ENCODE measurements at places on chromosomes 5 and 9.

GRCh38 chr9:75033791-75034473, 5.8 kb upstream of the CARNMT1 start:
- DNase-seq = no peak

GRCh38 chr5:54063817-54064216, 246.6 kb downstream of the ARL15 start:
- no peak for DNase-seq

DNA sequence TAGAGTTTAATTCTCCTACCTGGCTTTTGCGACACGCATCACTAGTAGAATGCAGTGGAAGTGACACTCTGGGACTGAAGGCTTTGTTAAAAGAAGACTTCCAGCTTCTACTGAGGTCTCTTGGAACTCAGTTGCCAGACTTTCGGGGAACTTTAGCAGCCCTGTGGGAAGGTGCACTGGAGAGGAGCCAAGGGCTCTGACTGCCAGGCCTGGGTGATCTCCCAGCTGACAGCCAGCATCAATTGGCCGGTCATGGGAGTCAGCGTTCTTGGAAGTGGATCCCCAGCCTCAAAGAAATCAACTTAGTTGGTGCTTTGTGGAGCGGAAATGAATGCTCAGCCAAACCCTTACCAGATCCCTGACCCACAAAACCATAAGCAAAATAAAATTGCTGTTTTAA, 87.1 kb downstream of the OSTF1 start:
- DNase-seq = no peak

DNA sequence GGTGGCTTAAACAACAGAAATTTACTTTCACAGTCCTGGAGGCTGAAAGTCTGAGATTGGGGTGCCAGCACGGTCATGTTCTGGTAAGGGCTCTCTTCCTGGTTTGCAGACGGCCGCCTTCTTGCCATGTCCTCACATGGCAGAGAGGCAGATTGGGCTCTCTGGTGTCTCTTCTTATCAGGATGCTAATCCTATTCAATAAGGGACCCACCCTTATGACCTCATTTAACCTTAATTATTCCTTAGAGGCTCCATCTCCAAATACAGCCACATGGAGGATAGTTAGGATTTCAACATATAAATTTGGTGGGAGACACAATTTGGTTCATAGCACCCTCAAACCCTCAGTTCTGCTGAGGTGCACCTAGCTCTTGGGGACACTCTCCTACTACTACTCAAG, 180.4 kb downstream of the DAB2IP start:
- DNase-seq = no peak

DNA sequence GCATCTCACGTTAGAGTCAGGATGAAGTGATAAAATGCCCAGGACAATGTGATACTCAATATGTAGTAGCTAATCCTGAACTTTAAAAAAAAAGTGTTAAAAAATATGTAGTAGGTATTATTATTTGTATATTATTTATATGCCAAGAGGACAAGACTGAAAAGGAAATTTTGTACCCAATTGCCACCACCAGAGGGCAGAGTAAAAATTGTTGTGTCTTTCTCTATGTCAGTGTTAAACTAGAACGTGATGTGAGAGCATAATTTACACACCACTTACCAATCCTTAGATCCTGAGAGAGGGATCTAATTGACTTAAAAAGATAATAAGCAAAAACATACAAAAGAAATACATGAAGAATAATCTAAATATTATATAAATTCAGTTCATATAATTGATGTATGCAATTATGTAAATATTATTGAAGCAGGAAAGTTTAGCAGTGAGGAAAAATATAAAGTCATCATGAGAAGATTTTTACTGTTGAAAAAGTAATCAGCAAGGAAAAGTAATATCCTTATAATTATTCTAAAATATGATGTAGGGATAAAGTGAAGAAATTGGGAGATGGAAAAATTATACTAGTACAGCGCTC, 288.9 kb downstream of the RAB3C start:
- peak; percentile 38 for DNase-seq

DNA sequence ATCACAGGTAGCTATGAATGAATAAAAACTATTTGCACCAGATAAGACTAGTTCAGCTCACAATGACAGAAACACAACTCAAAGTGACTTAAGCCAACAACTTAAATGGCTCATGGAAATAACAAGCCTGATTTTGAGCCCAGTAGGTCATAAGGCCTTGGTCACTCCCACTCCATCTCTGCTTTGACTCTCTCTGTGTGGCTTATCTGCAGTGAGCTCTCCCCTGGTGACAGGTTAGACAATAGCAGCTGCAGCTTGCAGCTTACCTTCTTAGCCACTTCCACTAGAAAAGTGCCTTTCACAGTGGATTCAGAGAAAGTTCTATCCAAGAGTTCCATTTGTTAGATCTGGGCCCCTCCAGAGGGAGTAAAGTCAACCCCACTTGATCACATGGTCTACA, 315.7 kb downstream of the RAB3C start:
- DNase-seq = no peak

DNA sequence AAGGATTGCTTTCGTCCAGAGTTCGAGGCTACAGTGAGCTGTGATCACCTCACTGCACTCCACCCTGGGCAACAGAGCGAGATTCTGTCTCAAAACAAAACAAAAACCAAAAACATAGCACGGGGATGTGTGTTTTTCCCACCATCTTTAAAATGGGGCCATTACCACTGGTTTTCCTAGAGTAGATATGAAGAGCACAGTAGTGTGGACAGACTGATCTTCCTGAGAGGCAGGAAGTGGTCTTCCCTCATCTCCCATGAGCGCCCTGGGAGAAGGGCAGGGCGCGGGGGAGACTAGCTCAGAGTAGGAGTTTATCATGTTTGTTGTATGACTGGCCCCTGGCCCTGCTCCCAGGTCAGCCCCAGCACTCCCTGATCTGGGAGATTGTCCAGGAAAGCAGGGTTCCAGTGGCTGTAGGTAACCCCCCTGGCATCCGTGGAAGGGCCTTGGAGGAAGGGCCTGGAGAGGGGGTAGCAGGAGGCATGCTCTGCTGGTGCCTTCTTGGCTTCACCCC, 2.3 kb downstream of the SUSD3 start:
- DNase-seq = no peak

GRCh38 chr5:83802686-83803085, 82.0 kb upstream of the HAPLN1 start:
- DNase-seq = no peak

GRCh38 chr5:1507961-1508658, 15.7 kb downstream of the LPCAT1 start:
- DNase-seq = no peak

GRCh38 chr9:121876255-121876654, 216.9 kb downstream of the TTLL11 start:
- DNase-seq = no peak

- peak; percentile 50 for DNase-seq
Observed at GRCh38 chr9:69171049-69171448, 3.0 kb upstream of the TJP2 start.

GRCh38 chr9:94928691-94929368, 202.3 kb downstream of the AOPEP start:
- DNase-seq = no peak

DNA sequence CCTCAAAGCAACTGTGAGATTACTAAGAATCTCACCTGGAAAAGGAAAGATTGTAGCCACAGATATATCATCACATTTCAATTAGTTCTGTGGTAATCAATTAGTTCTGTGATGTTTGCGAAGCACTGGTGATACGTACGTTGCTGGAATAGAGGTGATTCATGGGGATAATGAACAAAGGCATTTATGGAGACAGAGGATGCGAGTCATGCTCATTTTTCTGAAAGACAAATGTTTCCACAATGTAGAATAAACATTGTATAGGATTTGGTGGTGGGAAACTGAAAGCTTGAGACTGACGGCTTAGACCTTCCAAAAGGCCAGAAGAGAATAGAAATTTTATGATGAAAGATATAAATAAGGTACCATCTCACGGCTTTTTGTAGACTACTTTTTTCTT, 507.3 kb upstream of the TYRP1 start:
- no peak for DNase-seq

DNA sequence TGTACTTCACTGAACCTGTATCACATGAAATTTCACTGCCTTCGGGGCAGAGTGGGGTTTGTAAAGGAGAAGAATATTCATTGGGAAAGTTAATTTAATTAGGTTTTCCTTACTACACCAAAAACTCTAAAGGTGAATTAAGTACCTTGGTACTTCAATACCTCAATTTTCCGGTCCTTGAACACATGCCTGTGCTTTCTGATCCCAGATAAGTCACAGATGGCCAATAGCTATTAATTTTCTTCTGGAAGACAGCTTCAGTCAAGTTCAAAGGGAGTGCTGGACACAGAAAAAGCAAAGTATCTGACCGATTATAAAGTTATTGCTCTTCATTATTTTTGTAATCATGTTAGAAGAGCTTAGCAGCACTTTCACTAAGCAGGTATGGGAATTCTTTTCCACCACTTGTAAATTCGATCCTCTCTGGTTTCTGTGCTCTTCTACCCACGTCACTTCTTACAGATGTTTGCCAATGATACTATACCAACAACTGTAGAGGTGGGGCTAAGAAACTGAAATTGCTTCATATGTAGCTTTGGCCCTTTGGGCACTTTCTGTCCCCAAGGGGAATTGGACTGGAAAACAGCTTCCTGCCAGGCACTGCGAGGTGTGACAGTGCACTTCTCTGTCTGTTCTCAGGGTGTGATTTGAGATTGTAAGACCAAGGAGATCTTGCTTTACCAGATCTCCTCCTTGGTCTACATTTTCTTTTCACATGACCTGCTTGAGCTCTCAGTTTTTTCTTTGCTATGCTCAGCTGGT, 164.0 kb downstream of the CCDC192 start:
- DNase-seq = no peak

DNA sequence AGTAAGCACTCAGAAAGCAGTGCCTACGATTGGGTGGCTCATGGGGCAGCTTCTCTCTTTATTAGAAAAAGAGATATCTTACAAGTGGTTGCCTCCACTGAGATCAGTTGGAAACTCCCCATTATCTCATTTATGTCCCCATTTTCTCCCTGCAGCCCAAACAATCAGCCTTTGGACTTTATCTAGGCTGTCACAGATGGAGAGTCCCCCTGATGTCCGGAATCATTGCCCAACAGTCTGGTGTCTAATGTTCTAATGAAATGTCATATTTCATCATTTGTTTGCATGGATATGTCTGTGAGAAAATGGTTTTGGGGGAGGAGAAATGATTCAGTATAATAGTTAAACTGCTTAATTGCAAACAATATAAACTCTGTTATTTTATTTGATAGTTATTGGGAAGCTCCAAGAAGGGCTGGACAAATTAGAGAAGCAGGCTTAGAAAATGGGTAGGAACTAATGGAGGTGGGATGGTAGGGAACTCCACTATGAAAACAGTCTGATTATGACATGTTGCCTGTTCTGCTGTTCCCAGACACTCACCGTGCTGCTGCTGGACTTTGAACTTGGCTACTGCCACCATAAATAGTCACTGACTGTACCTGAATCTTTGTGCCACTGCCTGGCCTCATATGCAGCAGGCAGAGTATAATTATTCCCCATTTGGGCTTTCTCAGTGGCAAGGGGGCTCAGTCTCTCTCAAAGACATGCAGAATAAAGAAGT, 38.3 kb upstream of the SMAD5 start:
- peak; percentile 61 for DNase-seq

DNA sequence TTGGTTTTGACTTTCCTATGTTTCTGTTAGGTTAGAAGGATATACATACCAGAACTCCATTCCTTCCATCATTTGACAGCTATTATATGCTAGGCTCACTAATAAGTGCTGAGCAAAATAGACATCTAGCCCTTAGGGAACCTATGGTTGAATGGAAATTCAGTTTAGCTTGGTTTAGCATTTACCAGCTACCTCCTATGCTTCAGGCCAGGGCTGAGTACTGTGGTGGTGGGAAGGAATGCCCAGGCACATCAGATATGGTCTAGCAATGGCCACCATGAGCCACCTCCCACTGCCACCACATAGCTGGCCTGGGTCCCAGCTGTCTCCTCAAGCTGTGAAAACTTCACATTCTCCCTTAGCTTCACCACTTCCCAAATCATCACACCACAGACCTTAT, 89.4 kb downstream of the SPOCK1 start:
- no peak for DNase-seq

DNA sequence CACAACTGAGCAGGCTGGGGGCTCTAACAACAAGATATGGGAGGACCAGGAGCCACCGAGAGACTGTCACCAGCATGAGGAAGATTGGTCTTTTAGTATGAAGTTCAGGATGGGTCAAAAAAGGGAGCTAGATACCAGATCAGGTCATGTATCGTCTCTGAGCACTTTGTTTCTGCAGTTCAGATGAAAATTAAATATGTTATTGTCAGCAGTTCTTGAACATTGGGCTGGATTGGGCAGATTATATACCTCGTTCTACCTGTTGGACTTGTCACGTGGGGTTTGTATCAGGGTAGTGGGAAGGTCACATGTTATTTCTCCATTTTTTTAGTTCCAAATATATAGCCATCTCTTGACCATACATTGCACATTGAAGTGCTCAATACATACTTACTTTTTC, 47.3 kb downstream of the RCL1 start:
- DNase-seq = no peak

DNA sequence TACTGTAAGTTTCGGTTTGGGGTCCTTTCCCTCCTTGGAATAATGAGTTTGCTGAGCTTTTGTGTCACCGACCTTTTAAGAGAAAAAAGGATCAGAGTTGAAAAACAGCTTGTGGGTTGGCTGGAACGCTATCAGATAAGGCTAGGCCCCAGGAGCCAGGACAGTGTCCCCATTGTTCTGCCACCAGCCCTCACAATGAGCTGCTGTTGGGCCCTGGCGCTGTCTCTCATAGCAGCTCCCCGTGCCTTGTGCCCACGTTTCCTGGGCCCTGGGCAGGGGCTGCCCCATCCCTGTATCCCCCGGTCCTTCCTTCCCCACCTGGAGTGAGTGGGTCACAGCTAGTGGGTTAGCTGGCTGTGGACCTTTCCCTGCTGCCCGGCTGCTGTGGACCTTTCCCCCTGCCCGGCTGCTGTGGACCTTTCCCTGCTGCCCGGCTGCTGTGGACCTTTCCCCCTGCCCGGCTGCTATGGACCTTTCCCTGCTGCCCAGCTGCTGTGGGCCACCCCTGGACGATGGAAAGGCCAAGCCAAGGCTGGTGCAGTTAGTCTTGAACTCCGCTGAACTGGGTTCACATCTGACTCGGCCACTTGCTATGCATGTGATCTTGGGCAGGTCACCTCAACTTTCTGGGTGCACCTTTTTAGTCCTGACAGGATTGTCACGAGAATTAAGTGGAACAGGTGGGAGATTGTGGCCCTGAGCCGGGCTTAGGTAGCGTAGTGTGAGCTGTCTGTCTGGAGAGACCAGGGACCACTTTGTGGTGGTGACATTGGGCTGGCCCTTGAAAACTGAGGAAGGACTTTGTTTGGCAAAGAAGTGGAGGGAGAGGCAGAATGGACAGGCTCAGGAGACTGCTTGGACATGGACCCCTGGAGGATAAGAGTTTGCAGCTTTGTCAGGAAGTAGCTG, 99.5 kb downstream of the DAB2IP start:
- DNase-seq = no peak

DNA sequence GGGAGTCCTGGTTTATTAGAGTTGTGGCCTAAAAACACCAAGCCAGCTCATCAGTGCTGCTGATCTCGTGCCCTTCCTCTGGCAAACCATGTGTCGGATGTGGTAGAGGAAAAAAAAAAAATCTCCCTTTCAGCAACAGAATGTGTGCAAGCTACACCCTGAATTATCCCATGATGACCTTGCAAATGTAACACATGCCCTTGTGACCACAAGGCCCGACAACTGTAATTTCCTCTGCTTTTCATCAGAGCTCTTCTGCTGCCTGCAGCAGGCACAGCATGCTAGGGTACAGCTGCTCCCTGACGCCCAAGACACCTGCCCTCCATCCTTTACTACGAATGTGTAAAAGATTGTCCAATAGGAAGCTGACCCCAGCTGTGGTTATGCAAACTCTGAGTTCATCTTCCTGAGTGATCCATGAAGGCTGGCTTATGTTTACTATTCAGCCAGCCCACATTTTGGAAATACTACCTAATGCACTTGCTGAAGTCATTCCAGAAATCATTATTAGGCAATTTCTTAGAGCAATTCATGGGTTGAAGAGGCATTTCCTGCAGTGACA, 14.6 kb upstream of the BNC2 start:
- no peak for DNase-seq

All from hepatocyte (in vitro differentiated cells).